H9 (cell line): ENCODE measurements at places on chromosomes 4 and X. TPM values are rescaled to one million over a fixed set of nuclear protein-coding genes. Genes with fewer than 3 reads are reported as not detected.

Gene LRIT3
- total RNA-seq, result 0.07 and 0.09 TPM in 2 replicates

Gene RPL34
- total RNA-seq, result 1,375 and 1,393 TPM in 2 replicates

Gene HS3ST1
- total RNA-seq, result 0.04 and 0.20 TPM in 2 replicates

Gene ODAPH
- total RNA-seq, result not detected in 2 replicates

Gene PSAPL1
- total RNA-seq, result 0.04 TPM in 1 of 2 replicates, not detected in the other

Gene OPRPN
- not detected in 2 replicates for total RNA-seq

Gene PARM1
- total RNA-seq, result 1.4 and 2.0 TPM in 2 replicates

Gene NKX3-2
- total RNA-seq, result 1.9 and 2.3 TPM in 2 replicates

Gene LPAR4
- total RNA-seq, result 6.0 and 6.4 TPM in 2 replicates

Gene SPATA4
- total RNA-seq, result not detected in 2 replicates

Gene C4orf36
- total RNA-seq, result 1.8 and 2.2 TPM in 2 replicates

Gene NAP1L2
- total RNA-seq, result 12.2 and 12.8 TPM in 2 replicates

Gene NPNT
- 0.37 TPM in 2 replicates for total RNA-seq

Gene GLRB
- total RNA-seq, result 0.50 and 0.70 TPM in 2 replicates

Gene ADRA2C
- total RNA-seq, result 7.2 and 8.6 TPM in 2 replicates

Gene CDX4
- total RNA-seq, result 5.0 and 5.2 TPM in 2 replicates

Gene CDKL2
- total RNA-seq, result 1.5 and 1.8 TPM in 2 replicates

Gene PABPC1L2B
- 1.8 TPM in 2 replicates for total RNA-seq

Gene RS1
- not detected in 2 replicates for total RNA-seq

Gene NAAA
- total RNA-seq, result 2.7 and 3.2 TPM in 2 replicates

Gene TMEM150C
- 2.7 and 3.1 TPM in 2 replicates for total RNA-seq

Gene ADGRL3
- total RNA-seq, result 5.9 and 6.4 TPM in 2 replicates

Gene GLRA3
- 0.09 TPM in 2 replicates for total RNA-seq

Gene GPR34
- not detected in 2 replicates for total RNA-seq

Gene MRPL1
- total RNA-seq, result 39.0 and 46.2 TPM in 2 replicates

Gene ARMCX6
- total RNA-seq, result 47.8 and 48.6 TPM in 2 replicates

Gene PAGE2
- total RNA-seq, result not detected in 2 replicates
